Sigmoid colon (tissue), 7 donors: ENCODE measurements at places on chromosomes 1 and 21. TPM values are rescaled to one million over a fixed set of nuclear protein-coding genes. Genes with fewer than 3 reads are reported as not detected.
A peak's percentile ranks its signal among the peaks of the same experiment; 100 is the strongest.

GRCh38 chr21:42820616-42821465 is 58.5 kb downstream of the WDR4 start:
- no peaks in the 10 kb centered on the region for H3K4me1 ChIP-seq
- no peak overlapping the region for H3K4me3 ChIP-seq
- H3K36me3 ChIP-seq = no peaks in the 10 kb centered on the region
- DNase-seq = no peak
- peaks cover 6% of the 10 kb centered on the region for H3K27me3 ChIP-seq

DNA sequence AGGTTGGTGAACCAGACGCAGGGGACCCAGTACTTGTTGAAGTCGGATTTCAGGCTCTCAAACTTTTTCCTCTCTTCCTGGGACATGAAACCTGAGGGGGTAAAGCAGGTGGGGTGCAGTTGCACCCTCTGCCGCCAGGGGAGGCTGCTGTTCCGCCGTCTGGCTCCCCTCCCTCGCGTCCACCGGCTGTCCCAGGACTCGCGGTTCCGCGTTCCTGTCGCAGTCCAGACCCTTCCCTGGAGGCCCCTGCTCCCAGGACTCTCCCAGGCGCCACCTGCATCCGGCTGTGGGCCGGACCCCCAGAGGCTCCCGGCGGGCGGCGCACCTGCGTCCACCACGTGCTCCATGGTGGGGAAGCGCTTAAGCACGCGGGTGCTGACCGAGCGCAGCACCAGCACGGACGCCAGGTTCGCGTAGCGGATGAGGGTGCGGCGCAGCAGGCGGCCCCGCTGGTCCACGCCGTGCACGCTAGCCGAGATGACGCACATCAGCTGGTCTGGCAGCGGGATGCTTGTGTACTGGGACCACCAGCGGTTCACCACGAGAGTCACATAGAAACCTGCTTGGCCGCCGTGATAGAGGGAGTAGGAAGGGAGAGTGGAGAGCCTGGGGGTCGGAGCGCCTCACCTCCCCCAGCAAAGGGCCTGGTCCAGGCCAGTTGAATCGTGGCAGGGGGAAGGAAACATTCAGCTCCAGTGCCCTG is 1.7 kb downstream of the BEST4 start:
- no peaks in the 10 kb centered on the region for H3K4me1 ChIP-seq
- no peaks in the 10 kb centered on the region for H3K36me3 ChIP-seq
- peak; percentile 87 for DNase-seq
- H3K4me3 ChIP-seq = peak overlapping the region; percentile 34
- H3K27me3 ChIP-seq = no peaks in the 10 kb centered on the region

- no peak for DNase-seq
- H3K4me3 ChIP-seq = no peak overlapping the region
- no peaks in the 10 kb centered on the region for H3K4me1 ChIP-seq
- H3K27ac ChIP-seq = no peak overlapping the region
- no peaks in the 10 kb centered on the region for H3K27me3 ChIP-seq
- no peaks in the 10 kb centered on the region for H3K36me3 ChIP-seq
Measured at GRCh38 chr1:183159960-183160359, 26.1 kb upstream of the LAMC2 start.

ELAPOR1 gene
- 7.2 TPM for polyA plus RNA-seq

FBLIM1 gene
- polyA plus RNA-seq = 175 TPM

GRCh38 chr1:168179438-168180147 is 831 bp downstream of the TIPRL start:
- H3K27me3 ChIP-seq = no peaks in the 10 kb centered on the region
- peak overlapping the region; percentile 76 for H3K4me3 ChIP-seq
- no peak for DNase-seq
- H3K36me3 ChIP-seq = peaks cover under 1% of the 10 kb centered on the region
- H3K4me1 ChIP-seq = peaks cover 12% of the 10 kb centered on the region
- H3K27ac ChIP-seq = peak overlapping the region; percentile 88

DNA sequence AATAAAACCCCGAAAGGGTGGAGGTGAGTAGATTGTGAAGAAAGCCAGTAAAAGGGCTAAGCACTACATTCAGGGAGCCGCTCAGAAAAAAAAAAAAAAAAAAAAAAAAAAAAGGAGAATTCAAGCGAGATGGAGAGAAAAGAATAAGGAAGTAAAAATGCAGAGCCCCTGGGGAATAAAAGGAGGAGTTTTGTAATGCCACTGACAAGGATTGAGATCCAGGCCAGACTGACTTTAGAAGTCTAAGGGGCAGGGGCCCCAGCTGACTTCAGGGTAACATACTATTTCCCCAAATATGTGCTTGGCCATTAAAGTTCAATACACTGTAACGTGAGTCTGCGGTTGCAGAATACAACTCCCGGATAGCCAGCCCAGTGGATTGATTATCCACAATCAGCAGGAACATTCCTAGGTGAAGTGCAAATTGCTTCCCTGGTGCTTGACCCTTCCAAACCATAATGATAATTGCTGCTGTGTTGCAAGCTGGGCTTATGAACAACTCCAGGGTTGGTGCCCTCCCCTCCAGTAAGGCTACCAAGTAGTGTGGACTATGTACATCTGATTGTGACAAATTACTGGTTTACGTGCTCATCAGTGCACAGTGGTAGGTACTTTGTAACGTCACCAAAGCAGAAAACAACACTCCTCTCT is 30.7 kb upstream of the RRP15 start:
- no peak overlapping the region for H3K4me3 ChIP-seq
- H3K4me1 ChIP-seq = no peaks in the 10 kb centered on the region
- H3K27ac ChIP-seq = no peak overlapping the region
- DNase-seq = no peak
- H3K36me3 ChIP-seq = no peaks in the 10 kb centered on the region

- H3K27me3 ChIP-seq = peaks cover 16% of the 10 kb centered on the region
- H3K36me3 ChIP-seq = no peaks in the 10 kb centered on the region
- H3K4me3 ChIP-seq = no peak overlapping the region
- DNase-seq = no peak
- no peaks in the 10 kb centered on the region for H3K4me1 ChIP-seq
Measured at GRCh38 chr1:156886583-156887281, 6.8 kb upstream of the PEAR1 start.

MYOG gene
- not detected for polyA plus RNA-seq

- peaks cover 18% of the 10 kb centered on the region for H3K4me1 ChIP-seq
- peak overlapping the region; percentile 59 for H3K27ac ChIP-seq
- H3K27me3 ChIP-seq = no peaks in the 10 kb centered on the region
- H3K36me3 ChIP-seq = no peaks in the 10 kb centered on the region
- no peak for DNase-seq
Measured at GRCh38 chr1:6770751-6771440, 14.4 kb upstream of the CAMTA1 start.

GRCh38 chr1:27144920-27145661 is 9.8 kb downstream of the SLC9A1 start:
- peaks cover 94% of the 10 kb centered on the region for H3K4me1 ChIP-seq
- H3K27ac ChIP-seq = peak overlapping the region; percentile 89
- H3K27me3 ChIP-seq = no peaks in the 10 kb centered on the region
- H3K36me3 ChIP-seq = no peaks in the 10 kb centered on the region

PTPN7 gene
- polyA plus RNA-seq = 18.2 TPM

FAM72D gene
- 1.6 TPM for polyA plus RNA-seq

TENT5C gene
- polyA plus RNA-seq = 10.3 TPM

- no peaks in the 10 kb centered on the region for H3K4me1 ChIP-seq
- no peak overlapping the region for H3K27ac ChIP-seq
- no peak for DNase-seq
- H3K4me3 ChIP-seq = no peak overlapping the region
Measured at GRCh38 chr1:37305841-37306240, 168.5 kb upstream of the ZC3H12A start.

GRCh38 chr1:86419277-86419903 is 4.6 kb upstream of the CLCA2 start:
- H3K27me3 ChIP-seq = no peaks in the 10 kb centered on the region
- H3K27ac ChIP-seq = no peak overlapping the region
- H3K4me3 ChIP-seq = no peak overlapping the region

RXFP4 gene
- polyA plus RNA-seq = not detected

OLFML3 gene
- 14.1 TPM for polyA plus RNA-seq

DNA sequence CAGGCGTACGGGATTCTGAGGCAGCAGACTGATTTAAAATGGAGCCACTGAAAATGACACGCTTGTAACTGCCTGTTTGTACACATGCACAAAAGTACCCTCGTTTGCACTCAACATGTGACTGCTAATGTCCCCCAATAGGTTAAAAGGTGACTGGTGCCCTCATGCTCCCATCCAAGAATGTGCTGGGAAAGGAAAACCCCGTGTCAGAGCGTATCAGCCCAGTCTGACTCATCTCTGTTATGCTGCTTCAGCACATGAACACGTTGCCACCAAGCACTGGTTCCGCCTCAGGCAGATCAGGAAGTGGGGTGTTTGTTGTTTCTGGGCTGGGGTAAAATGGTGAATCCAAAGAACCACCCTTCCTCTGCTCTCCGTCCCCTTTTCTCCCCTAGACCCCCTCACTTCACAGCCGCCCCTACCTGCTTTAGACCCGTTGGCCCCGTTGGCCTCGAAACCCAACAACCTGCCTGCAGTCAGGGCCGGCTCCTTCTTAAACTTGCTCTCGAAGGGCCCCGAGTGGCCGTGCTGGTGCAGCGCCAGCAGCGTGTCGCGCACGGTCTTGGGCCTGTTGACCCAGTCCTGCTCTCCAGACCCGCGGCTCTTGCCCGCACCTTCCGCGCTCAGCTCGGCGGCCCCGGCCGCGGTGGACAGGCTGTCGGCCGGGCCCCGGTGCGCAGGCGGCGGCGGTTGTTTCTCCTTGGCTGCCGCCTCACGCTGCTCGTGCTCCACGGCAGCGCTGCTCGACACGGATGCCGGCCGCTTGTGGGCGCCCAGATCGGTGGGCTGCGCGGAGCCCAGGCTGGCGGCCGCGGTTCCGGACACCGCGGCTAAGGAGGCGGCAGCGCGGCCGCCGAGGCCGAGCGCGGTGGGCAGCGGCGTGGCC is 1.7 kb downstream of the IRF2BP2 start:
- DNase-seq = peak; percentile 94
- H3K4me3 ChIP-seq = peak overlapping the region; percentile 79
- H3K4me1 ChIP-seq = peaks cover 35% of the 10 kb centered on the region
- peaks cover 8% of the 10 kb centered on the region for H3K36me3 ChIP-seq
- no peaks in the 10 kb centered on the region for H3K27me3 ChIP-seq

SLC5A3 gene
- 3.6 TPM for polyA plus RNA-seq

DNA sequence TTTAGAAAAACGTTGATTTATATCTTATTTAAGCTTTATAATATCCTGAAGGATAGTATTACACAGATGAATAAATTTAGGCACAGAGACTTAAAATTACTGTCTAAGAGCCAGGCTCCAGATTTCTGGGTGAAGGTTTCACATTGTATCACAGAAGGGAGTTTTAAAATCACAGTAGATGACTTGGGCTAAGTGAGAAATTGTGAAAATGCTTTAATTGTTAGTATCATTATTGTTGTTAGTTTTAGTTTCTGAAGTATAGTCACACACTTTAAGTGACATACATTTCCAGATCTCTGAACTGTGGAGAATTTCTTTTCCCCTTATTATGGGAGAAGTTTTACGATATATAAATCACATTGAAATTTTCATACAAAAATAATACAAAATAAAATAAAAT is 83.5 kb downstream of the NDUFS5 start:
- no peaks in the 10 kb centered on the region for H3K36me3 ChIP-seq
- no peaks in the 10 kb centered on the region for H3K4me1 ChIP-seq
- no peak overlapping the region for H3K4me3 ChIP-seq
- no peak for DNase-seq

DNA sequence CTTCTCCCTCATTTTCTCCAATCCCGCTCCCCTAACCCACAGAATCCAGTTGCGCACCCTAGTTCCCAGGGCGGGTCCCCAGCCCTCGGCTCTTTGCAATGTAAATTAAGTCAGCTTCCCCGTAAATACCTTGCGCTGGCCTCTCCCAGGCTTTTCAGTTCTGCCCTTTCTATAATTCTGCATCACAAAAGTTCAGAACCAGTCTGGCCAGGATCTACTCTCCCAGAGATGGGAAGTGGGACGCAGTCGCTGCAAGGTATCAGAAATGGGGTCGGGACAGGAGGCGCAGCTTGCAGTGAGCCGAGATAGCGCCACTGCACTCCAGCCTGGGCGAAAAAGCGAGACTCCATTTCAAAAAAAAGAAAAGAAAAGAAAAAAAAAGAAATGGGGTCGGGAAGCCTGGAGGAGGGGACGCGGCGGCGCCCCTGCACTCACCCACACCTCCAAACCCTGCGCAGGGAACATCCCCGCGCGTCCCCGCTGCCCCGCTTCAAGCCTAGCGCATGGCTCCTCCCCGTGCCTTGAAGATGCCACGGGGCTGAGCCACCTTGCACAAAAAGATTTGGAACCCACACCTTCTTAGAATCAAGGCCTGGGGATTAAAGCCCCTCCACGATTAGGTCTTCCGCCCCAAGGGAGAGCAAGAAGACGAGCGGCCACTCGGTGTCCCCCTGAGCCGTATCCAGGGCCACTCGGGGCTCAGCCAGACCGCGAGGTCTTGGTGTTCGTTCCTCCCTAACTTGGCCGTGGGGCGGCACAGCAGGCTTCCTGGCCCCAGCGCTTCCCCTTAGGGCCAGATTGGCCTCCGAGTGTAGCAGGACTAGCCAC is 27.2 kb upstream of the ITLN2 start:
- peaks cover 25% of the 10 kb centered on the region for H3K27me3 ChIP-seq
- H3K4me1 ChIP-seq = peaks cover 7% of the 10 kb centered on the region
- no peak for DNase-seq
- H3K4me3 ChIP-seq = no peak overlapping the region
- H3K27ac ChIP-seq = no peak overlapping the region

DNA sequence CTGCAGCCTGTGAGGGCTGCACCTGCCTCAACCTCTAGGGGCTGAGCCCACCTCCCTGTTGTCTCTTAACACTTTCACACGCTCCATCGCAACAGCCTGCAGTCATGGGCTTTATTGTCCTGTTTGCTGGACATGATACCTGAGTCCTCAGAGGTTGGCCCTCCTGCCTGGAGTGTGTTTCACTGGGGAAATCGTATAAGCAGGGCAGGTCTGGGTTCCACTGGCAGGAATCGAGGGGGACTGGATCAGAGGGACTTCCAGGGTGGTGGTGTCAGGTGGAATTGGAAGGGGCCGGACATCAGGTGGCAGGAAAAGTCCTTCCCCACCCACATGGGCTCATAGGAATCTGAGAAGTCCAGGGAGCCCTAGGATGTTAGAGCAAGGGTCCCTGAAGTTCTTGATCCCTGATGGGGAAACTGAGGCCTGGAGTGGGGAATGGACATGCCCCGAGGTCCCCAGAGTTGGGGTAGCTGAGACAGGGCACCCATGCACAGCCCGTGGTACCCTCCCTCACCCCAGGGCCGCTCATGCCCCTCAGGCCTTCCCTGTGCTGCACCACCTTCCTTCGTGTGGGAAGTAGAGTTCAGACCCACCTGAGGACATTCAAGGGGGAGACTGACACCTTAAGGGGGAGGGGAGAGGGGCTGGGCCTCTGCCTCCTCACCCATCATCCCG is 66.6 kb downstream of the PIK3CD start:
- no peaks in the 10 kb centered on the region for H3K27me3 ChIP-seq
- H3K4me1 ChIP-seq = peaks cover 19% of the 10 kb centered on the region
- H3K4me3 ChIP-seq = no peak overlapping the region
- H3K36me3 ChIP-seq = peaks cover 46% of the 10 kb centered on the region
- DNase-seq = no peak
- H3K27ac ChIP-seq = no peak overlapping the region
